ENCODE measurements at places on chromosomes 6 and 20.

- DNase-seq: no peak
Measured at GRCh38 chr6:109002051-109002697, 92.5 kb downstream of the SESN1 start.

DNA sequence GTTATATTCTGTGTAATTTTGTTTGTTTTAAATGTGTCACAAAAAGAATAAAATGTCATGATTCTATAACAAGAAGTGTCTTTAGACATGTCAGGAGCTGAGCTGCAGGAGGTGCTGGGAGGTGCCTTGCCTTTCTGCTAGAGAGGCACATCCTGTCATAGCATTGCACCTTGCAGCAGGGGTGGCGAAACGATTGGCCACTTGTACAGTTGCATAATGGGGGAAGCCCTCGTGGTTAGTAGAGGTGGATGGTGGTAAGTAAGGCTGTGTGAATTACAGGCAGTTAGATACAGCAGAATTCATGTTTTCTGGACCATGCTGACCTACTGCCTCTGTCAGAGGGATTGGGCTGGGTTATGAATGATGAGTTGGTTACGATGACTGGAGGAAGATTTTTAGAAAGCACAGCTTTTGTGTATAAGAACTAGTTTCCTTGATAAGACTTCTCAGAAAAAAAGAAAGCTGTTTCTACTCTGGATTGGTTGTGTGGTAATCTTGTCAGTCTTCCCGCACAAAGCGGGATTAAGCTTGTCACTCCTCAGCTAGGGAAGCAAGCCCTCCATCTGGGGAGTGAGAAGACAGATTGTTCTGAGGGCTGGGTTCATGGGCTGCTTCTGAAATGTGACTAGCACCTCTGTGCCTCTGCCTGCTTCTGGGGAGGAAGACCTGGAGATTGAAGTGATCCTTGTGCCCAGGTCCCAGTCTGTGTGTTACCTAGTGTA lies 74.9 kb downstream of the FOXO3 start:
- no peak for DNase-seq

DNA sequence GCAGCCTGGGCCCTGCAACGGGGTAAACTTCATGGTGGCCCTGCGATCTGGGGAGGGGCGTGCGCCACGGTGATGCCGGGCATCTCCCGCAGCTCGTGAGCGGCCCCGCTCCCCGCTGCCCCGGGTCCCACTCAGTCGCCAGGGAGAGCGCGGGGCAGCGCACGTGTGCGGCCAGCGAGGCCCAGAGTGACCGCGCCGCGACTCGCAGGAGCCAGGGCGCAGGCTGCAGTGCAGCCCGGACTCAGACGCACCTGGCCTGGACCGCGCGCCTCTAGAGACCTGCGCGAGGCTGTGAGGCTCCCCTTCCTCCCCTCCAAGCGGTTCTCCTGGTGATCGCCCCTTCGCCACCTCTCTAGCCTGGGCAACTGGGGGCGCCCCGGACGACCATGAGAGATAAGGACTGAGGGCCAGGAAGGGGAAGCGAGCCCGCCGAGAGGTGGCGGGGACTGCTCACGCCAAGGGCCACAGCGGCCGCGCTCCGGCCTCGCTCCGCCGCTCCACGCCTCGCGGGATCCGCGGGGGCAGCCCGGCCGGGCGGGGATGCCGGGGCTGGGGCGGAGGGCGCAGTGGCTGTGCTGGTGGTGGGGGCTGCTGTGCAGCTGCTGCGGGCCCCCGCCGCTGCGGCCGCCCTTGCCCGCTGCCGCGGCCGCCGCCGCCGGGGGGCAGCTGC lies 652 bp downstream of the BMP6 start:
- DNase-seq: no peak

- DNase-seq: no peak
Measured at GRCh38 chr6:47348316-47348863, 38.7 kb upstream of the TNFRSF21 start.

GRCh38 chr6:36755435-36756348 lies 58.1 kb downstream of the RAB44 start:
- DNase-seq: no peak

- no peak for DNase-seq
Measured at GRCh38 chr6:122651604-122652003, 41.4 kb downstream of the PKIB start.

GRCh38 chr20:50278684-50279531 lies 88.3 kb downstream of the CEBPB start:
- no peak for DNase-seq

GRCh38 chr20:16124911-16125776 lies 448.1 kb downstream of the KIF16B start:
- no peak for DNase-seq

DNA sequence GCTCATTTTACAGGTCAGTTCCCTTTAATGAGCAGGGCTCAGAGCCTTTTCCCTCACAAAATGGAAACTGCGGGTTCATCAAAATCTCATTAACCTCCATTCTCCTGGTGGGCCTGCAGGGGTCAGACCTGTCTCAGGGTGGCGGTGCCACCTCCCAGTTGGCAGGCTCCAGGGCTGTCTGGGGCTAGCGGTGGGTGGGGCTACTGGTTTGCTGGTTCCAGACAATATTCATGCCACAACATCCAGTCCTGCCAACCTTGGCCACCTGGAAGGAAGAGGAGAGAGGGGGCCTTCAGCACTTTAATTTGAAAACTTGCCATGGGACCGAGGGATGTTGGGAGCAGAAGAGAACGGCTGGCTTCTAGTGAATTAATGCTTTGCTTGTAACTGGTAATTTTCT lies 41.9 kb upstream of the CTNNBL1 start:
- no peak for DNase-seq

GRCh38 chr6:71463061-71463460 lies 174.4 kb downstream of the OGFRL1 start:
- no peak for DNase-seq

DNA sequence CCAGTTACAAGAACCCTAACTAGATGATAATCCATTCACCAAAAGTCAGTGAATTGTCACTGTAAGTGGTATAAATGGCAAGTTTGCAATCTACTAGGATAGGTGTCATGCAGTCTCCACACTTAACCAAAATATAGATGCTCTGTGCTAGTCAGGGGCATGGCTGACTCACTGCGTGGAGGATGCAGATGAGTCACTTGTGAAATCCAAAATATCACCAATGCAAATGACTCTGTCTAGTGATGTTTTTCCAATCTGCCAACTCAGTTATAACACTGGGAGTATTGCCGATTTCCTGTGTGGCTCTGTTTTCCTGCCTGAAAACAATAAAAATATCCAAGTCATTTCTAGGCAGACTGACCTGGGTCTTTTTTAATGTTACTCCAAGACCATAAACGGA lies 47.8 kb upstream of the NRSN1 start:
- DNase-seq: peak; percentile 35

- no peak for DNase-seq
Measured at GRCh38 chr6:25608558-25609174, 43.3 kb upstream of the SCGN start.

DNA sequence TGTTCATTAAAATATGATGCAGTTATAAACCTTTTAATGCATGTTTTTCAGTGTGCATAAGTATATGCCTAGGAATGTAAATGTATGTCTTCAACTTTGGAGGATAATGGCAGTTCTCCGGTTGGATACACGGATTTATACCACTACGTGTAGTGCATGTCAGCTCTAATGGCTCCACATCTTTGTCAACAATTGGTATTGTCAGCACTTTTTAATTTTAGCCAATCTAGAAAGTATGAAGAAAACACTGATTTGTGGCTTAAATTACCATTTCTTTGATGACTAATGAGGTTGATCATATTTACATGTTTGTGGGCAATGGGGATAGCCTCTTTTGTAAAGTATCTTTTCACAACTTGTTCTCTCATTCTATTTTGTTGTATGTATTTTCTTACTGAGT lies 10.9 kb upstream of the RAB32 start:
- DNase-seq: no peak

DNA sequence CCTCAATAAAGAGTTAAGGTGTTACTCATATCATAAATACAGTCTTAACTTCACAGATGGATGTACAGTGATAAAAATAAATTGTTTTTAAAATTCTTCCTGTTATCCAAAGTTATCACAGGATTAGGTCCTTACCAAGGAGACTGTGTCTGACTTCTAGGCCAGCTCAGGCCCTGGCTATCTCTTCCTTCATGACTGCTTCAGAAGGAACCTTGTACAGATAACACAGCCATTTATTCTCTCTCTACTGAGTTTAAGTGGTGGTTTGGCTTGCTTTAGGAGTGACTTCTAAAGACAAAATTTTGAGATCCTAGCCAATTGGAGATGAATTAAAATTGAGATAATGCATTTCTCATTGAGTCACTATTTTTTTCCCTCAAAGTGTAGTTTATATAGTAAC lies 40.8 kb upstream of the RNF182 start:
- DNase-seq: no peak

Measured in HS-27A (cell line).